NCI-H526 treated with DMSO at 0.1 percent for 48 hours (cell line): ENCODE measurements at places on chromosomes 3 and 15.

GRCh38 chr15:76140074-76140464, 80.3 kb downstream of the TMEM266 start:
- no peak for DNase-seq

DNA sequence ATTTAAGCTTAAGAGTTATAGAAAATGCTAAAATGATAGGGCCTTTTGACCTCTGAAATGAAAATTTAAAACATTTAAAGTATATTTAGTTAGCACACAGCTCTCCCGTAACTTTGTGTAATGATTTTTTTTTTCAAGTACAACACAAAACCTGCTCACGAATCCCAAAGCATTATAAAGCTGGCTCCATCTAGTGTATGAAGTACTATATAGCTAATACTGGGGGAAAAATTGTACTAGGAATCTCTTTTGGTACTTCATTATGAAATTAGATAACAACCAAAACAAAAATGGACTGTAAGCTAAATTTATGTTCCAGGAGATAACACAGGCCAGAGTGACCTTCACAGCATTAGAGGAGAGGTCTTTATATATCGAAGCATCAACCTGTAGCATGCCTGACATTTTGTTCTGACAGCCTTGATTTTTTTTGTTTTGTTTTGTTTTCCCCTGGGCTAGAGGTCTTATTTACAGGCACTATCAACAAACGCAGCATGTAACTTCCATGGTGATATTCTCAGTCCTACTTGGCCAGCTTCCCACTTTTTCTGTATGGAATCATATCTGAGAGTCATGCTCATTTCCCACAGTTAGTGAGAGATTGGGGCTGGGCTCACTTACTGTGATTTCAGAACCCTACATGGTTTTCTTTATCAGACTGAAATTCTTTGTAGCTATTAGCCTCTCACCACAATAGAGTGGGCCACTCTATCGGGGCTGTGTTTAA, 116.3 kb downstream of the MITF start:
- DNase-seq: peak; percentile 10

DNA sequence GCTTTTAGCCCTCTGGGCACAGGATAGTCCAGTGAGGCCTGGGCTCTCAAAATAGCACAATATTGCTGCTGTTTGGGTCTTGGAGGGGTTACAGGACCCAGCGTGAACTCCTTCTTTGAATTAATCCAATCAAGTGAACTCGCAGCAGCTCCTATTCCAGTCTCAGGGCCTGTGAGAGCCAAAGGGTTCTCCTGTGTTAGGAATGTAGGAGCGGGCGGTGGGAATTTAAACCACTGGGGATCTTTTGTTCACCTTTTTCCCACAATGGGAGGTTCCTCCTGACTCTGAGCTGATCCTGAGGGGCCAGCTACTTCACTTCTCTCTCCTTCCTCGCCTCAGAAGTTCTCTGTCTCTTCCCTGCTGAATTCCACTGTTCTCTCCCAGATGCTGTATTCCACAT, 504.0 kb downstream of the UNC13C start:
- no peak for DNase-seq

- DNase-seq: no peak
These were observed 17.7 kb downstream of the CPN2 start for GRCh38 chr3:194333212-194333980.

DNA sequence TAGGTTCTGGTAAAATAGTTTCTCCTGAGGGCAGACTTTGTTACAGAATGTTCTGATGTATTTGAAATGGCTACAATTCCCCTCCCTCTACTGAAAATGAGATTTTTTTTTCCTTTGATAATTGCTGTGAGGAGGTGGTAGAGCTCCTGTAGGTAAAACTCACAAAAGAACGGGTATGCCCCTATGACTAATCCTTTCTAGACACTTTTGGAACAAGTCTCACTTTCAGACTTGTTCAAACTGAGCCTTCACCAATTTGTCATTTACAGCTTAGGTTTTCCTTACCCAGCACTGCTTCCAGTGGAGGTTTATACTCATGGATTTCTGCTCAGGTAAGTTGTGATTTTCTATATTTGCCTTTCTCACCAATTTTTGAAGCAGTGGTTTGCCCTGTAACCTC, 115.6 kb downstream of the NLGN1 start:
- DNase-seq: no peak
